ENCODE measurements at places on chromosomes 1 and 21. TPM values are rescaled to one million over a fixed set of nuclear protein-coding genes. Genes with fewer than 3 reads are reported as not detected.

The IRF6 gene
- 31.0 TPM for polyA plus RNA-seq

The GNPAT gene
- 38.2 TPM for polyA plus RNA-seq

The MTARC2 gene
- 27.8 TPM for polyA plus RNA-seq

The HPCAL4 gene
- 12.6 TPM for polyA plus RNA-seq

The YARS1 gene
- polyA plus RNA-seq: 150 TPM

The SLAMF9 gene
- polyA plus RNA-seq: not detected

The KAZN gene
- 10.8 TPM for polyA plus RNA-seq

The PTPRF gene
- polyA plus RNA-seq: 96.0 TPM
